ENCODE measurements at places on chromosomes 6 and 20. TPM values are rescaled to one million over a fixed set of nuclear protein-coding genes. Genes with fewer than 3 reads are reported as not detected.

GRCh38 chr20:46101957-46102356 is 12.2 kb upstream of the NCOA5 start:
- no peaks in the 10 kb centered on the region for H3K27me3 ChIP-seq
- no peaks in the 10 kb centered on the region for H3K36me3 ChIP-seq
- H3K27ac ChIP-seq, result no peak overlapping the region
- no peak for DNase-seq
- H3K4me1 ChIP-seq, result no peaks in the 10 kb centered on the region

GRCh38 chr6:53284901-53285300 is 63.8 kb downstream of the ELOVL5 start:
- H3K36me3 ChIP-seq, result no peaks in the 10 kb centered on the region
- H3K4me1 ChIP-seq, result no peaks in the 10 kb centered on the region
- no peak overlapping the region for H3K27ac ChIP-seq
- H3K27me3 ChIP-seq, result no peaks in the 10 kb centered on the region
- no peak overlapping the region for H3K4me3 ChIP-seq
- no peak for DNase-seq

GRCh38 chr6:9504191-9504590 is 910.7 kb downstream of the TFAP2A start:
- no peak for DNase-seq
- H3K36me3 ChIP-seq, result no peaks in the 10 kb centered on the region
- H3K4me3 ChIP-seq, result no peak overlapping the region
- H3K4me1 ChIP-seq, result no peaks in the 10 kb centered on the region
- H3K27me3 ChIP-seq, result no peaks in the 10 kb centered on the region

GRCh38 chr6:6597682-6598081 is 9.2 kb downstream of the LY86 start:
- no peaks in the 10 kb centered on the region for H3K36me3 ChIP-seq
- no peak overlapping the region for H3K4me3 ChIP-seq
- DNase-seq, result no peak
- no peaks in the 10 kb centered on the region for H3K27me3 ChIP-seq
- no peak overlapping the region for H3K27ac ChIP-seq
- peaks cover 5% of the 10 kb centered on the region for H3K4me1 ChIP-seq

DNA sequence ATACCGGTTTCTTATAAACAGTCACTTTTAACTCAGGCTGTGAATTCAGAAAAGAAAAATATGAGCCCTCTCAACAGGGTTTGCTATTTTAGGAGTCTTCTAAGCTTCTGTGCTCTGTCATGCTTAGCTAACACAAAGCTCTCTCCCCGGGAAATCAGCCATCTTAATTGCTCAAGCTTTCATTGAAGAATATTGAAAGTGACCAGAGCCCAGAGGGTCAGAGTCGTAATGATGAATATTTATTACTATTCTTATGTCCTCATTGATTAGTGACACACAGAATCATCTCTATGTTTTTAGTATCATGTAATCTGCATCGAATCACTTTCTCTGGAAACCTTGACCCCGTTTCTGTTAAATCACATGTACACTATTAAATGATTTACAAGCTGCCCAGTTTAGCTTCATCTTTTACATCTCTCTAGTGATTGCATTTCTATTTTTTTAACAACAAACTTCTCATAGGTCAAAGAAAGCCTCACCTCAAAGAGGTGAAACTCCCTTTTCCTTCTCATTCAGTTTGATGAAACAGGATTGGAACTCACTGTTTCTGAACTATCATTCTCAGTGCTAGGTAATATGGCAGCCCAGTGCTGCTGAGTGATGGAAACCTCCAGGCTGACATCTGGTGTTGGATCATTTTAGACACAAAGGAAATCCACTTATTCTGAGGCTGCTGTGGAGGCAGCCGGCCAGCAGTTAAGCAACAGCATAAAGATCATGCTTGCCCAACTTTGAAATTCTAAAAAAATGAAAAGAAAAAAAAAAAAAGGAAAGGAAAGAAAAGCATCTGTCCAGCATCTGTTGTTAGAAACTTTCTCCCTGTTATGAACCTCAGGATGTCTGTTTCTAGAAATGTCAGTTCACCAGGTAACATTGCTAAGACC is 96.3 kb downstream of the RFPL4B start:
- no peaks in the 10 kb centered on the region for H3K27me3 ChIP-seq
- no peaks in the 10 kb centered on the region for H3K4me1 ChIP-seq
- no peak overlapping the region for H3K27ac ChIP-seq
- no peak for DNase-seq
- H3K4me3 ChIP-seq, result no peak overlapping the region

GRCh38 chr20:50281831-50282591 is 91.4 kb downstream of the CEBPB start:
- no peaks in the 10 kb centered on the region for H3K27me3 ChIP-seq
- H3K4me3 ChIP-seq, result no peak overlapping the region
- no peak overlapping the region for H3K27ac ChIP-seq
- H3K4me1 ChIP-seq, result peaks cover 39% of the 10 kb centered on the region
- H3K36me3 ChIP-seq, result no peaks in the 10 kb centered on the region

DNA sequence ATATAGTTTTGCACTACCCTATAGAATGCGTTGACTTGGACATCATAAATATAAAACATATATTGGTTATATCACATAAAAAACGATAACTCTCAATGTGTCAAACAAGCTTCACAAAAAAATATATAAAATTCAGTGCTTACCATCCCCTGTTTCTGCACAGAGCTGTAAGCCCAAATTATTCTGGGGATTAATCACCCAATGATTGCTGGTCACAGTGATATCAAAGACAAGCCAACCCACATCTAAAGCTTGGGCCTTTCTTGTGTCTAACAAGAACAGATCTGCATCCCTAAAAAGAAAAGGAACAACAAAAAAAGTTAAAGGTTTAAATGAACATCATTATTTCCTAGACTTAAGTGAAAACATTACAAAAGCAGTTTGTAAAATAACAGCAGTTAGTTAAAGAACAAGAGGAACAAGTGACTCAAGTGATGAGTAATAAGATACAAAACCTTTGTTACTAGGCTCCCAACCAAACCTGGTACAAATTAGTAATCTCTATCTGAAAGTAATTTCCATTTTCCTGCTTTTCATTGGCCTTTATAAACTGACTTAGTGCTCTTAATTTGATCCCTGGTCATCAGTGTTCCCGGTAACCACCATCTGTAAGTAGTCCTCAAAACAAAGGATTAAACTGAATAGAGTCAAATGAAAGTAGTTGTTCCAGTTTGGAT is 81.1 kb downstream of the BMP5 start:
- no peak for DNase-seq
- no peaks in the 10 kb centered on the region for H3K36me3 ChIP-seq
- H3K4me1 ChIP-seq, result no peaks in the 10 kb centered on the region
- H3K27ac ChIP-seq, result no peak overlapping the region
- no peaks in the 10 kb centered on the region for H3K27me3 ChIP-seq

DNA sequence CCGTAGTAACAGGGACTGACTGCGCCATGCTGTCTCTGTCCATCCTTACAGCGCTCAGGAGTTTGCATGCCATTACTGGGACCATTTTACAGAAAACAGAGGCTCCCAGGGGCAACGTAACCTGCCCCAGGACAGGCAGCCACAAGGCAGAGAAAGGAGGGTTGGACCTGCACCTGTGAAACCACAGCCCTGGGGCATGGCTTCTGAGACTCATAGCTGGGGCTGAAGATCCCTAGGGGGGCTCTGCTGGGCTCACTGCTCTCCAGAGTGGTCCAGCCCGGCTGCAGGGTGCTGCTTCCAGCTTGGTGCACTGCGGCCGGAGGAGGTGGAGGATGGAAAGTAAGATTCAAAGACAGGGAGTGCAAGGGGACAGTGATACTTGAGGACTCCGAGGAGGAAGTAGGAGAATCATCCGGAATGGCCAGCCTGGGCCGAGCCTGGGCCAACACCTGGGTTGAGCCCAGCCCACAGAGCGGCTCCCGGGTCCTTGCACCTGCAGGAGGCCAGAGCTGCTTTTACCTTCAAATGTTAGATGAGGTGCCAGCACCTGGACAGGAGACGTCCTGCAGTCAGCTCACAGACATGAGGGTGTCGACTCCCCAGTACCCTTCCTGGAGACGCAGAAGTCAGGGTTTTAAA is 183.2 kb downstream of the CDH4 start:
- H3K27ac ChIP-seq, result no peak overlapping the region
- H3K27me3 ChIP-seq, result no peaks in the 10 kb centered on the region
- H3K4me1 ChIP-seq, result no peaks in the 10 kb centered on the region

DNA sequence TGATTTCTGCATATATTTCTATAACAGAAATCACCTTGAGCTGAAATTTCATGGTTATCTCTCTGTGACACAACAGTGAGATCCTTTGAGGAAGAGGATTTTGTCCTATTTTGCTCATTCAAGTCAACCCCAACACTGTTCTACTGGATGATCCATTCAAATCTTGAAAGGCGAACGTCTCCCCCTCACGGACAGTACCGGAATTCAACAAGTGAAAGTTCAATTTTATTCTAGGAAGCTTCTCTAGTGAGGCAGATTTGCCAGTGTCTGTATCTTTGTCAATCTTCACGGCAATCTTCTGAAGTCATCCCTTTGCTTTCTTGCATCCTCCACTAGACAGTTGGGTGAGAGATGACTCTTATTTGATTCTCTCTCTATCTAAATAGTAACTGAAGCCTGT is 91.7 kb upstream of the PDE7B start:
- no peak overlapping the region for H3K4me3 ChIP-seq
- no peak for DNase-seq
- H3K36me3 ChIP-seq, result no peaks in the 10 kb centered on the region
- no peaks in the 10 kb centered on the region for H3K4me1 ChIP-seq
- no peak overlapping the region for H3K27ac ChIP-seq

GRCh38 chr6:2477250-2477649 is 231.8 kb upstream of the GMDS start:
- H3K27me3 ChIP-seq, result no peaks in the 10 kb centered on the region
- H3K36me3 ChIP-seq, result no peaks in the 10 kb centered on the region

- no peaks in the 10 kb centered on the region for H3K27me3 ChIP-seq
- no peaks in the 10 kb centered on the region for H3K4me1 ChIP-seq
- DNase-seq, result no peak
- H3K4me3 ChIP-seq, result no peak overlapping the region
- no peak overlapping the region for H3K27ac ChIP-seq
These were observed 54.3 kb downstream of the SNAI1 start for GRCh38 chr20:50037123-50037522.

DNA sequence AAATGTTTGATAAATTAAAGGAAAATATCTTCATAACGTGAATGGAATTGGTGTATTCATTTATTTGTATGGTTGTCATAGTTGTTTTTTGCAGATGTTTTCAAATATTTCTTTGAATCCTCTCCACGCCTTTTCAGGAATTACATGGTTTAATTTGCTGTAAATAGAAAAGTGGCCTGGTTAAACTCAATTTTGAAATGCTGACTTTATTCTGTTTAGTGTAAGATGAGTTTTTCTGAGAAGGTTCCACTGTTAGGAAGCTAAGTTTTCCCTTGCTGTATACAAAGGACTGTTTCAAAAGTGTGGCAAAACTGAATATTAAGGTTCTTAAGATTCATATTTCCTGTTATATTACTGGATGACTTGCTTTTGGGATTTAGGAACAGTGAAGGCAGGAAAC is 503 bp upstream of the ZC2HC1B start:
- H3K4me1 ChIP-seq, result no peaks in the 10 kb centered on the region
- H3K27me3 ChIP-seq, result no peaks in the 10 kb centered on the region
- DNase-seq, result no peak

- no peaks in the 10 kb centered on the region for H3K4me1 ChIP-seq
- DNase-seq, result no peak
- H3K36me3 ChIP-seq, result no peaks in the 10 kb centered on the region
- H3K27me3 ChIP-seq, result no peaks in the 10 kb centered on the region
- no peak overlapping the region for H3K4me3 ChIP-seq
- H3K27ac ChIP-seq, result no peak overlapping the region
These were observed 32.4 kb upstream of the SMOC2 start for GRCh38 chr6:168408504-168409136.

GRCh38 chr20:20021835-20022234 is 4.7 kb downstream of the NAA20 start:
- no peak overlapping the region for H3K27ac ChIP-seq
- no peak for DNase-seq
- H3K36me3 ChIP-seq, result no peaks in the 10 kb centered on the region
- H3K27me3 ChIP-seq, result no peaks in the 10 kb centered on the region
- no peak overlapping the region for H3K4me3 ChIP-seq

DNA sequence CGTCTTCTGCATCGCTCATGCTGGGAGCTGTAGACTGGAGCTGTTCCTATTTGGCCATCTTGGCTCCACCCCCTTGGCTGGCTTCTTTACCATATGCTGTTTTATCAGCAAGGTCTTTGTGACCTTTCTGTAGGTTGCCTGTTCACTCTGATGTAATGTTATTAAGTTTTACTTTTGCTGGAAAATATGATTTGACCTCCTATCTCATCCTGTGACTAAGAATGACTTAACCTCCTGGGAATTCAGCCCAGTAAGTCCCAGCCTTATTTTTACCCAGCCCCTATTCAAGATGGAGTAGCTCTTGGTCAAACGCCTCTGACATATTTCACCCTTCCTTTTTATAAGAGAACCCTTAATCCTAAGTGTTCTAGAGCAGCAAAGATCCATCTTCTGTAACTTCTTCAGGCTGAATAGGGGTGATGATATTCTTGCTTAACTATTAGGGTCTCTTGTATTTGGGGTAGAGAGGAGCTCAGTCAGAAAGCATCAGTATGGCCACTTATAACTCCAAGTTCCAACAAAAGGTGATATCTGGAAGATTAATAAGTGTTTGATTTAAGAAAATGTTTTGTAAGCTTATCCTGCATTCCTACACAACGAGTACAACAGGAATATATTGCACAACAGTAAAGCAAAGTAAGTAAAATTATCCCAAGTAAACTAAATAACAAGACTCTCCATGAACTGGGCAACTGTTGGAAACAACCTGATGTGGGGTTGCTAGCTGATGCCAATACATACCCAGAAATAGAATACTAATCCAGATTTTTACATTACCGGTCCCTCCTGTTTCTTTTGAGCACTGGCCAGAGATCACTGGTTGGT is 23.1 kb upstream of the HMGN3 start:
- H3K4me3 ChIP-seq, result no peak overlapping the region
- H3K36me3 ChIP-seq, result no peaks in the 10 kb centered on the region
- no peak overlapping the region for H3K27ac ChIP-seq
- no peaks in the 10 kb centered on the region for H3K27me3 ChIP-seq
- no peak for DNase-seq

DNA sequence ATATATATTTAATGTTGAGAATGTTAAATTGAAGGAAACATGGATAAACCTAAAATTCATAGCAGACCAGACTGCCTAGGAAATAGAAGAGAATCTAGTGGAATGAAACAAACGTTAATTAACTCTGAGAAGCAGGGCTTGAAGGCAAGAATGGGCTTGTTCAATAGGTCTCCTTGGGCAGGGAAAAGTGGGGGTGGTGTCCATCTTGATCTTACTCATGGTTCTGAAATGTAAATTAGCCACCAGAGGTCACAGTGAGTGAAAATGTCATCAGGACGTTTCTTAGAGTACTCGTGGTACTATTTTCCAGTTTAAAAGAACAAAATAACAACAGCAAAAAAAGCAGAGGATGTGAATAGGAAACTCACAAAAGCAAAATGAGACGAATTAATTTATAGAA is 66.8 kb upstream of the BTBD3 start:
- H3K27me3 ChIP-seq, result no peaks in the 10 kb centered on the region
- no peak overlapping the region for H3K27ac ChIP-seq
- H3K4me1 ChIP-seq, result no peaks in the 10 kb centered on the region
- H3K4me3 ChIP-seq, result no peak overlapping the region
- no peak for DNase-seq

Gene KIAA1755
- 3.2 TPM for total RNA-seq

Gene KPNA5
- total RNA-seq, result 2.8 TPM

Gene C6orf58
- total RNA-seq, result not detected

Gene RNF182
- not detected for total RNA-seq

Gene MDFI
- total RNA-seq, result 2.4 TPM

Gene E2F3
- total RNA-seq, result 7.1 TPM

Gene SYCP2
- total RNA-seq, result 2.9 TPM

Gene C20orf141
- total RNA-seq, result not detected

Gene CARMIL1
- total RNA-seq, result 81.3 TPM

Gene SRMS
- not detected for total RNA-seq

Gene DEFB124
- not detected for total RNA-seq

Gene MCM8
- total RNA-seq, result 6.5 TPM
